ENCODE measurements at places on chromosomes 7 and 10.

DNA sequence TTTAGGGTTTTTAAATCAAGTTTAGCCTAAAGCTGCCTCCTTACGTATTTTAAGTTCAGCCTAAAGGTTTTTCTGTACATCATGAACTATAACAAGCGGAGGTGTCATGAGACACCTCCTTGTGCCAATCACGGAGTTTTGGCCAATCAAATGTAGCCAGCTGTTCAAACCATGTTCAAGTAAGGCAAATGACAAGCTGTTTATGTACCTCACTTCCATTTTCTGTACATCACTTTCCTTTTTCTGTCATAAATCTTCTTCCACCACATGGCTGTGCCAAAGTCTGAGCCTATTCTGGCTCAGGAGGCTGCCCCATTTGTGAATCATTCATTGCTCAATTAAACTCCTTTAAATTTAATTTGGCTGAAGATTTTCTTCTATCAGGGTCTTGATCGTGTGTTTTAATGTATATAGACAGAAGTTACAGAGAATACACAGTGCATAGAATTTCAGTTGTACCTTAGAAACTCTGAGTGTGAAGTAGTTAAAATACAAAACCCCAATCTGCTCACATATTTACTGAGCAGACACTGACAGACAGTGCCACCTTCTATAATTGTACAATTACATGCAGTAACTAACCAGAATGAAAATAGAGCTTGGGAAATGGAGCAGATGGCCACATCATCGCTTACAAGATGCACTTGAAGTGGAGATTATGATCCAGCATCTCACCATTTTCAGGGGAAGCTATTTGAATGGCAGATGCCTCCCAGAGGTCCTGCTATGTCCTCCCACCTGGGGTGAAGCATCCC, 76.9 kb upstream of the LANCL2 start:
- no peak for DNase-seq

DNA sequence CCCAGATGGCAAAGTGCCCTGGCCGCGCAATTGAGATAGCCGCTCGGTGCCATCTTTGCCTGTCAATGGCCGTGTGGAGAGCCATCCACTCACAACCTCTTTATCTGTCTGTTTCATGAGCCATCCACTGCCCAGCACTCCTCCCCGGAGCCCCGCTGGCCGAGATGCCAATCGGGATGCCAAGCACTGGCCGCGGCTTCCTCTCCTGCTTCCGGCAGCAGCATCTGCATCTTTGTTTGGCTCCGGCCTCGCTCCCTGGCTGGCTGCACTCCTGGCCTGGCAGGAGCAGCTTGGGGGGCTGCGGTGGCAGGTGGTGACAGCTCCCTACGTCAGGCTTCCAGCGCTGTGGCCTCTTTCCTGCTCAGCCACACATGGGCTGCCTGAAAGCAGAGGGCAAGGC, 231.7 kb downstream of the USP6NL start:
- DNase-seq, result no peak

- DNase-seq, result no peak
Measured at GRCh38 chr7:134710511-134710853, 63.8 kb downstream of the BPGM start.

DNA sequence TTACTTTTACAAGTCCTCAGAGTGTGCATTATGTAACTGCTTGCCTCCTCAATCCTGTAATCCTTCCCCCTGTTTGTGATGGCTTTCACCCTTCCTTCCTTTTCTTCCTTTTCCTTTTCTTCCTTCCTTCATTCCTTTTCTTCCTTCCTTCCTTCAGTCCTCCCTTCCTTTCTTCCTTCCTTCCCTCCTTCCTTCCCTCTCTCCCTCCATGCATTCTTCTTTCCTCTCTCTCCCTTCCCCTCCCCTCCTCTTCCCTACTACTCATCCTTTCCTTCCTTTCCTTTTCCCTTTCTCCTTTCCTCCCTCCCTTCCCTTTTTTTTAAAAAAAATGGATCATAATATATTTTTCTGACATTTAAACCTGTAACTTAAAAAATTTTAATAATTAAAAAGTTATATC, 22.2 kb upstream of the ABCA13 start:
- DNase-seq, result no peak

- DNase-seq, result no peak
Measured at GRCh38 chr10:116702165-116702564, 40.2 kb downstream of the HSPA12A start.

DNA sequence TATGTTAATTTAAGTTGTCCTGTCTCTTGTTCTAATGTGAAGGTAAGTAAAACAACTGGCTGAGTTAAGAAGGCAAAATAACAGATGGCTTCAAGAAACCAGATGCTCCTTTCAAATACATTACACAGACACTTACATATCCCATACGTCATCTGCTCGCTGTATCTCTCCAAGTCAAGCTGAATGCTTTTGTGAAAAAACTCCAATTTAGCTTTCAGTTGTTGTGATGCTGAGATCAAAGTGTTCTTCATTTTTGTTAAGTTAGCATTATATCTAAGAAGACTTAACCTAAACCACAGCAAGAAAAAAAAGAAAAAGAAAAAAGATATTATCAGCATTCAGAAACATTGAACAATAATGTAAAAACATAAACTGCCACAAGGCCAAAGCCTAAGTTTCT, 18.5 kb upstream of the ERLIN1 start:
- DNase-seq, result no peak

DNA sequence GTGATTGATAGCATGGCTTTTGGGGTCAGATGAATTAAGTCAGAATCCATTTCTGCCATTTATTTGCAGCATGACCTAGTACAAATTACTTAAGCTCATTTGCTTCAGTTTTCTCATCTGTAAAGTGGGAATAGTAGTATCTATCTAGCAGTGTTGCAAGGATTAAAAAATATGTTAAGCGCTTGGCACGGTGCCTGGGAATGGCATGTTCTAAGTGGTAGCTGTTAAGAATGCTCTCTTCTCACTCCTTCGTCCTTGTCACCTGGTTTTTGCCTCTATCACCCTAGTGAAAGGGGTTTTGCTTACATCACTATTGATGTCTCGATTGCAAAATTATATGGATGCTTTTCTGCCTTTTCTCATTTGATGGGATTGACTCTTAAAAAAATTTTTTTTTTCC, 7.4 kb downstream of the TMEM248 start:
- no peak for DNase-seq

GRCh38 chr7:81811956-81812865, 42.4 kb upstream of the HGF start:
- DNase-seq, result no peak

DNA sequence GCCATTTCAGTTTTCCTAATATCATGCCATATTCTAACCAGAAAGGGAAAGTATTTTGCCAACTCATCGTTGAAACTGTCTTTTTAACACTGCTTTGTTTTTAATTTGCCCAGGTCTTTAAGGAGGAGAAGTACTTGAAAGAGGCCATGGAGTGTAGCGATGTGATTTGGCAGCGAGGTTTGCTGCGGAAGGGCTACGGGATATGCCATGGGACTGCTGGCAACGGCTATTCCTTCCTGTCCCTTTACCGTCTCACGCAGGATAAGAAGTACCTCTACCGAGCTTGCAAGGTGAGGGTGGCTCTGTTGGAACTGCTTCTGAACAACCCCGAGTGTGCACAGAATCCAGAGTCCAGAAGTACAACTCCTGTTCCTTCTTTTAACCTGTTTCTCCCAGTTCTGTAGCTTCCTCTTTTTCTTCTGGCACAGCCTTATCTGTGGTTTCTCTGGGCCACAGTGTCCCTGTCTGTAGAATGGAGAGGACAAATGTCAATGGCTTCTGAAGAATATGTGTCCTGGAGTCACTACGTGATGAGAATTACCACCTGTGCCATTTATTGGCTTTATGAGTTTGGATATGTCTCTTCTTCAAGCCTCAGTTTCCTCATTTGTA, 60.1 kb downstream of the LANCL2 start:
- no peak for DNase-seq

DNA sequence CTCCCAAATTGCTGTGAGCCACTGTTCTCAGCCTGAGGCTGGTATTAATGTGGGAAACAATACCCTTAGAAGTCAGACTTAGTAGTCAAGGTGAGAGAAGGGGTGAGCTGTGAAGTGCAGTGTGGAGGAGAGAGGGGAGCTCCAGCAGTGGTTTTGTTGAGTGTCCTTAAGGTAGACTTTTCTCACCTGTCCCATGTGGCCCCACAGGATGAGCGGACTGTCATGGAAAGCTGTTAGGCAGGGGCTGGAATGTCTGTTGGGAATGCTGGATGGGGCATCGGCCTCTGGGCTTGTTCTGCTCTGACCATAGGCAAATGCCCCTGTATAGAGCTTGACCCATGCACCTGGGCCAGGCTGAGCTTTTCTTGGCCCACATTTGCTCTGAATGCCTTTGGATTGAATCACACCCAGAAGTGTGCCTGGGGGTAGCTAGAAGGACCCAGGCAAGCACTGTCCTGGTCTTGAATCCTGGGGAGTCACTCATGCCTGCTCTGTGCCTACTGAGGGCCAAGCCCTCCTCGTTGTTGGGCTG, 36.3 kb upstream of the SH2D4B start:
- DNase-seq, result no peak

GRCh38 chr7:68688416-68689086, 909.7 kb upstream of the AUTS2 start:
- no peak for DNase-seq

GRCh38 chr10:65358565-65358964, 1567.3 kb upstream of the LRRTM3 start:
- no peak for DNase-seq

DNA sequence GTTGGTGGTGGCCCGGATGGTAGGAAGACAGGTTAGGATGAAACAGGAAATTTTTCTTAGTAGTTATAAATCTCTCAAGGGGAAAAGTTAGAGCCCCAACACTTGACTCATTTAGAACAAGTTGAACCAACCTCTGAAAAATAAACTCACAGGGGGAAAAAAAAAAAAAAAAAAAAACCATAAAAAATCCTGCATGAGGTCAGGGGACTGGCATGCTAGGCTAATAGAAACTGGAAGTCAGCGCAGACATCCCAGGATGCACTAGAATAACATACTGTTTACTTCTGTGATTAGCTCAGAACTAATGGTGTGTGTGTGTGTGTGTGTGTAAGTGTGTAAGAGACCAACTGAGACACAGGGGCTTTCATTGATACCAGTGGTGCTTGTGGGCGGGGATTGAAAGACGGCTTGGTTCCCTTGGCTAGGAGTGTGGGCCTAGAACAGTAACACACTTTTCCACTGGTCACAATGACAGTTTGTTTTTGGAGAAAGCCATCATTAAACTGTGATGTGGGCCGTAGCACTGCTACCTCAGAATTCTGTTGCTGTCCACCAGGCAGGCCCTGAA, 491.6 kb upstream of the GALNT17 start:
- no peak for DNase-seq

DNA sequence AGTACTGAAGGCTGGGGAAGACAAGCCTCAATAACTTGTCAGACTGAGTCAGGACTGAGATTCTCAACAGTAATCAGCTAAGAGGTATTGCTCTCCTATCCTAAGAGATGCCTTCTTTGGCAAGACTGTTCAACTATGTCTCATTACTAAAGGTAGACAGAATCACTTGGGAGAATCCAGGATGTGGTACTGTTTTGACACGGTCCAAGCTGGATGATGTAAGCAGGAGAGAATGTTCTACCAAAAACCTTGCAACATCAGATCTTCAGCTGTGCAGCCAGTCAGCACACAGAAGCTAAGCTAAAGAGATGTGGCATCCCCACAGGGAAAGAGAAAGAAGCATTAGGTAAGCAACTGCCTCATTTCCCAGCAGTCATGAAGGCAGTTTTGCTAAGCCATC, 391.4 kb downstream of the NRG3 start:
- DNase-seq, result no peak

DNA sequence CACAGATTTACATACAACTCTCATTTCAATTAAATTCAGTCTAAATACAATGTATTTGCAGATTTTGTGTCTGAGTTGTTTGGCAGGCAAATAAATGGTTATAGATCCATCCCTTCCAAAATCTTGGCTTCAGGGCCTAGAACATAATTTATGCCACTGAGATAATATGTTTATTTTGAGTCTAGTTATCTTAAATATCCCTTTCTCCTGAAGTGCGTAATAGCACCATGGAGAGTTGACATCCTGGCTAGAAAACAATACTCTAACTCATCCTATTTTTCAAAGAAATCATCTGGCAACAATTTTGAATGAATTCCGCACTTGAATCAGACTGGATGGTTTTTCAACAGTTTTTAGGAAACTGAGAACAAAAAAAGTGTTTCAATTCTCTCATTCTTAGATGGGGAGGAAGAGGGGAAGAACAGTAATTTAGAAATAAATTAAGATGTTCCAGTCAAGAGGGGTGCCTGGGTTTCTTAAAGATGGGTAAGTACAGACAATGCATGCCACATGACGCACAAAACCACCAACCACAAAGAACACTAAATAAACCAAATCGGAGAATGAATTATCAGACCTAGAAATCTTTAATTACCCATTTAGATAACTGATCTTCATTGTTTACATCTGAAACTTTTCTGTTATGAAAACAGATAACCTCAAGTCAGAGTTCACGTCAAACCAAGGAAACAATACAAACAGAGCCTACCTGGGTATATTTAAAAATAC, 228.7 kb upstream of the PTN start:
- DNase-seq, result no peak

GRCh38 chr7:124702385-124702784, 63.2 kb downstream of the GPR37 start:
- no peak for DNase-seq

DNA sequence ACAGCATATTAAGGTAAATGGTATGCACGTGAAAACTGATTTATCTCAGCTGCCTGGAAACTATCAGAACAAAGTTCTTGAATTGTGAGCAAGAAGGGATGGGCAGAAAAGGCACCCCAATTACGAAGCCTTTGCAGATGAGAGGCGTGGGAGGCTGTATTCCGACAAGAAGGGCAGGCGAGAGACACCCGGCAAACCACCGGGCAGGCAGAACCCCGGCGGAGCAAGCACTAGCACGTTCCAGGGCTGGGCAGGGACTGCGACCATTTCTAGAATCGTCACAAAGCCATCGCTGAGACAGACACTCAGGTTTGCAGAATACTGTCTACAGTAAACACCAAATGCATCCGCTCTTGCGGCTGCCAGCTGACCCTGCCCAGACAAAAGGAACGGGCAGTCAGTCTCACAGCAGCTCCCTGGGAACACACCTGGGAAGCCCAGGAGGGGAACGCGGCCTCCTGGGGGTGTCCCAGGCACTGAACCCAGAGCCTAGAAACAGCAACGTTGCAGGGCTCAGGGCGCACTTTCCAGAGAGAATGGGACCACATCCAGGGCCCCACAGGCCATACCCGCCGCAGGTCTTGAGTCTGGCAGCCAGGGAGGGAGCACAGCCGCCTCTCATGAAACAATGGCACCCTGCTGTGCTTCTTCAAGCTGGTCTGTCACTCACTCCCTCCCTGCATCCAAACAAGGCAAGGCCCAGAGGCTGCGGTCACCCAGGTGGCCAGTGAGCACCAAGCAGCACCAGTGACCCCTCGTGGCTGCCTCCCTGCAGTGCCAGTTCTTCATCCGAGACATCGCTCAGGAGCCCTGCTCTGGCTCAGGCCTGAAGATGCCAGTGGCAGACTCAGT, 261.9 kb downstream of the PTPRN2 start:
- no peak for DNase-seq

- no peak for DNase-seq
Measured at GRCh38 chr7:148962823-148963582, 65.3 kb downstream of the PDIA4 start.

GRCh38 chr7:140230516-140230860, 53.7 kb upstream of the KDM7A start:
- no peak for DNase-seq
